ENCODE measurements at places on chromosomes 2 and 18.

DNA sequence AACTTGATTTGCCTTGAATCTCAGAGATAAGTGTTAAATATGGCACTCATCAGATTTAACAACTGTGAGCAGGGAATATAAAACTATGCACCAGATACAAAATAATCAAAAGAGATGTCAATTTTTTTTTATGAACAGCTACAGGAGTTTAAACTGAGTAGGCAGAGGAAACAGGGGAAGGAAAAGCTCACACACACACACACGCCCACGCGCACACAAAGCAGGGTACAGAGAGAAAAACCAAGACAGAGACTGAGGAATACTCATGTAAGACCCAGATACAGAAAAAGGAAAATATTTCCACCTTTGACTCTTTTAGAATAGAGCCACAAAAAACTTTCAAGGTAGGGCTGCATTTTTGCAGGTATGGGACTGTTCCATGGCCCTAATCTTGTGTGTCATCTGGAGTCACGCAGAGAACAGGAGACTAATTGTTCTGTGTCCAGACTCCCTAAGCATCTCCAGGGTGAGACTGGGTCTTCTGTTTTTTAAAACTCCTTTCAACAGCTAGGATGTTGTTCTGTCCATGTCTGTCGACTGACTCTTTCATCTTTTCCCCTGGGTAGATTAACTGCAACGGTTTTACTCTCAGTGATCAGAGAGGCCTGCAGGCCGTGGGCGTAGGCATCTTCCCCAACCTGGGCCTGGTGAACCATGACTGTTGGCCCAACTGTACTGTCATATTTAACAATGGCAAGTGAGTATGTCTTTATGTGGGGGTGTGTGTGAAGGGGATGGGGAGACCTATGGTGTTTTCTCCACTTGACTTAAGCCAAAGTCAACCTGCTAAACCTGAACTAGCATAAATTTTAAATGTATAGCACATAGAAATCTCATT is 23.0 kb downstream of the SMYD1 start:
- H3K36me3 ChIP-seq: no peaks in the 10 kb centered on the region
- H3K4me3 ChIP-seq: no peak overlapping the region
- peaks cover 11% of the 10 kb centered on the region for H3K4me1 ChIP-seq
- H3K27me3 ChIP-seq: no peaks in the 10 kb centered on the region

- H3K4me1 ChIP-seq: no peaks in the 10 kb centered on the region
- H3K27ac ChIP-seq: no peak overlapping the region
- H3K27me3 ChIP-seq: peaks cover 14% of the 10 kb centered on the region
- no peak for DNase-seq
- no peaks in the 10 kb centered on the region for H3K36me3 ChIP-seq
These were observed 93.7 kb upstream of the KLHL29 start for GRCh38 chr2:23291239-23291638.

- peaks cover 41% of the 10 kb centered on the region for H3K4me1 ChIP-seq
- H3K4me3 ChIP-seq: peak overlapping the region; percentile 58
- H3K27ac ChIP-seq: peak overlapping the region; percentile 24
- no peaks in the 10 kb centered on the region for H3K36me3 ChIP-seq
- DNase-seq: peak; percentile 70
These were observed 158.4 kb downstream of the SETBP1 start for GRCh38 chr18:44838971-44839666.

GRCh38 chr2:12430407-12431133 is 286.2 kb upstream of the TRIB2 start:
- no peaks in the 10 kb centered on the region for H3K27me3 ChIP-seq
- peak overlapping the region; percentile 65 for H3K4me3 ChIP-seq
- DNase-seq: peak; percentile 58
- peaks cover 22% of the 10 kb centered on the region for H3K4me1 ChIP-seq

DNA sequence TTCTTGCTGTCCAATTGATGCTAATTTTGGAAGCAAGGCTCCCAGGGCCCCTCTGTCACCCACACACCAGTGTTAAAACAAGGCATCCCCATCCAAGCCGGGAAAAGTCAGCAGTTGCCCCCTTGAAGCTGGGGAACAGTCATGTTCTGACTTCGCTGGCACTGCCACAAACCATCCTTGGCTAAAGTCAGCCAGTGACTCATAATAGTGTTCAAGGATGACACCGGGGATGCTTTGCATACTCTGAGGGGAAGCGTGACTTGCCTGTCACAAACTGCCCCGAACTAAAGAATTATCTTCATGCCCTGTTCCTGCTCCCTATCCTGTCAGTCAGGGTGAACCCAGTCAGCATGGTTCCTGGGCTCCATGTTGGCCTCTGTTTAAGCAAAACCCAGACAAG is 37.0 kb downstream of the TGFA start:
- no peak overlapping the region for H3K27ac ChIP-seq
- H3K4me3 ChIP-seq: no peak overlapping the region
- H3K27me3 ChIP-seq: no peaks in the 10 kb centered on the region

GRCh38 chr2:229586746-229587705 is 127.3 kb downstream of the DNER start:
- no peaks in the 10 kb centered on the region for H3K36me3 ChIP-seq
- H3K27me3 ChIP-seq: peaks cover 5% of the 10 kb centered on the region
- no peak overlapping the region for H3K27ac ChIP-seq
- no peaks in the 10 kb centered on the region for H3K4me1 ChIP-seq
- H3K4me3 ChIP-seq: no peak overlapping the region

DNA sequence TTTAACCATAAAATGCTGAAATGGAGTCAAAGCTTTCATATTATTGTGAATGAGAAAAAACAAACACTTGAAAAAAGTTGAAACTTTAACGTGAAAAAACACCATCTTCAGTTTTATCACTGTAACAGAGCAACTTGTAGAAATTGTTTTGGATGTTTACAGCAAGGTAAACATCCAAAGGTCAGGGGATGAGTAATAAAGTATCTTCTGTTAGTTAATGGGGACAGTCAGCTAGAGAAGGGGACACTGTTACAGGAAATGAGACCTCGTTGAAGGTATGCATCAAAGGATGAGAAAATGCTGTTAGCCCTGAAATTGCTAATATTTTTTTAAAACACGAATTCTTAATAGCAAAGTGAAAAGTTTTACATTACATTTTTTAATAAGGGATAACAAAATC is 2.9 kb downstream of the RHBDD1 start:
- H3K4me1 ChIP-seq: peaks cover 55% of the 10 kb centered on the region
- no peak for DNase-seq
- no peaks in the 10 kb centered on the region for H3K27me3 ChIP-seq
- peaks cover 37% of the 10 kb centered on the region for H3K36me3 ChIP-seq
- H3K4me3 ChIP-seq: peak overlapping the region; percentile 94

DNA sequence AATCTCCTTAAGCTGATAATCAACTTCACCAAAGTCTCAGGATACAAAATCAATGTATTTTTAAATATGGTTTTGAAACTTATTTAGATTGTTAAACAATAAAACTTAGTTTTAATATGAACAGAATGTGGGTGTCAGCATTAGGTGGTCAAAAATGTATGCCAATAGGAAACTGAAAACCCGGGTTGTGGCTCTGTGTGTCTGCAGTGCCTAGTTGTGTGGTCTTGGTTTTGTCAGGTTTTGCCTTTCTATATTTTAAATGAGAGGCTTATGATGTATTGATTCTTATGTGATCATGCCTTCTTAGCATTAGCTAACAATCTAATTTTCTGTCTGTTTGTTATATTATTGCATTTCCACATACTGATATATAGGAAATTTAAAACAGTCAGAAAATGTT is 227.8 kb downstream of the ZNF407 start:
- no peaks in the 10 kb centered on the region for H3K27me3 ChIP-seq
- no peak for DNase-seq
- no peak overlapping the region for H3K27ac ChIP-seq
- no peak overlapping the region for H3K4me3 ChIP-seq
- peaks cover 4% of the 10 kb centered on the region for H3K36me3 ChIP-seq

GRCh38 chr2:25374411-25374810 is 32.7 kb upstream of the DNMT3A start:
- H3K4me1 ChIP-seq: peaks cover 27% of the 10 kb centered on the region
- DNase-seq: no peak

DNA sequence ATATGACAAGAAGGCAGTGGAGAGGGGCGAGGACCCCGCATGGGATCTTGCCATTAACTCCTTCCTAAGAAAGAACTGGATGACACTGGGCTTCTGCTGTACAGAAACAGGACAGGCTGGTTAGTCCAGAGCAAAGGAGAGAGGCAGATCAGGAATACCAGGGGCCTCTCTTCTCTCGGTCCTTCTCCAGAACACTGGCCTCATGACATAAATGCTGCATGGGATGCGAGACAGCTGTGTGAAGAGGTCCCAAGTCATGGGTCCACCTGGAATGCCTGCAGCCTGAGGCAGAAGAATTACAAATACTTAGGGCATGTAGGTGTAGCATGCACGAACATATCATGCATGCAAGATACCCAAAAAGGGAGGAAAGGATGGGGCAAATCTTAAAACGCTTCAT is 9.1 kb downstream of the MBOAT2 start:
- DNase-seq: no peak
- no peaks in the 10 kb centered on the region for H3K36me3 ChIP-seq
- no peak overlapping the region for H3K4me3 ChIP-seq
- peaks cover 31% of the 10 kb centered on the region for H3K27me3 ChIP-seq

GRCh38 chr2:108612514-108613183 is 78.4 kb downstream of the LIMS1 start:
- no peaks in the 10 kb centered on the region for H3K27me3 ChIP-seq
- peak; percentile 73 for DNase-seq
- H3K4me3 ChIP-seq: peak overlapping the region; percentile 68
- peaks cover 7% of the 10 kb centered on the region for H3K36me3 ChIP-seq
- peaks cover 71% of the 10 kb centered on the region for H3K4me1 ChIP-seq

DNA sequence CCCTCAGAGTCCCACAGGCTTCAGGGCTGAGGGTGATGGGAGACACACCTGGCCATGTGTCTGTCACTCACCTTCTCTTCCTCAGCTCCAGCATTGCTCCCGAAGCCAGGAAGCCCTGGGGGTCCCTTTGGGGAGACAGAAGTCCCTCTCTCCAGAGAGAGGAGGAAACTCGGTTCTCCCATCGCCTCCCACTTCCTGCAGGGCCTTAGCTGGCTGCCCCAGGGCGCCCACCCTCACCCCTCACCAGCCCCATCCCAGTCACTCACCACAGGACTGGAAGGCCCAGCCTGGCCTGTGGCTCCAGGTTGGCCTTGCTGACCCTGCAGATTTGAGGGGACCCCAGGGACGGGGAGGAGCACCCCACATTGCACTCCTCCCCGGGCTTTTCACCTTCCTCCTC is 2.7 kb upstream of the RAB6D start:
- H3K4me3 ChIP-seq: no peak overlapping the region
- peaks cover 2% of the 10 kb centered on the region for H3K36me3 ChIP-seq
- peaks cover 8% of the 10 kb centered on the region for H3K4me1 ChIP-seq
- no peak for DNase-seq
- H3K27ac ChIP-seq: no peak overlapping the region

DNA sequence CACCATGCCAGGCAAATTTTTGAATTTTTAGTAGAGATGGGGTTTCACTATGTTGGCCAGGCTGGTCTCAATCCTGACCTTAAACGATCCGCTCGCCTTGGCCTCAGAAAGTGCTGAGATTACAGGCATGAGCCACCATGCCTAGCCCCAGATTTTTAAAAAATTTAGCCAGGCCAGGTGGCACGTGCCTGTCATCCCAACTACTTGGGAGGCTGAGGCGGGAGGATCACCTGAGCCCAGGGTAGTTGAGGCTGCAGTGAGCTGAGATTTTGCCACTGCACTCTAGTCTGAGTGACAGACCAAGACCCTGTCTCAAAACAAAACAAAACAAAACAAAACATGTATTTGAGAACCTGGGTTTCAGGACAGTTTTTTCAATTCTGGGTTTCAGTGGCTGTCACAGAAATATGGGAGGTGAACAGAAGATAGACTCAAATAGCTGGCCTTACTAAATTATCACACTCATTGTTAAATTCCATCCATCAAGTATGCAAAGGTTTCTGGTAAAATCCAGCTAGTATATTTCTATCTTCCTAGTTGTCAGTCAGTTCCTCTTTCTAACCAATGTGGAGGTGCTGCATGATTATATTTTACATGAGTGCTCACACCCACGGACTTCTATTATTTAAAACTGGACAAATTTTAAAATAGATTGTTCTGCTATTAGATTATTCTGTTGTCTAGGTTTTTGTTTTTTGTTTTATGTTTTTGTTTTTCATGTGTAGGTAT is 5.4 kb downstream of the ALPG start:
- H3K4me3 ChIP-seq: no peak overlapping the region
- no peaks in the 10 kb centered on the region for H3K36me3 ChIP-seq
- H3K27me3 ChIP-seq: peaks cover 39% of the 10 kb centered on the region
- H3K27ac ChIP-seq: no peak overlapping the region
- H3K4me1 ChIP-seq: peaks cover 7% of the 10 kb centered on the region

DNA sequence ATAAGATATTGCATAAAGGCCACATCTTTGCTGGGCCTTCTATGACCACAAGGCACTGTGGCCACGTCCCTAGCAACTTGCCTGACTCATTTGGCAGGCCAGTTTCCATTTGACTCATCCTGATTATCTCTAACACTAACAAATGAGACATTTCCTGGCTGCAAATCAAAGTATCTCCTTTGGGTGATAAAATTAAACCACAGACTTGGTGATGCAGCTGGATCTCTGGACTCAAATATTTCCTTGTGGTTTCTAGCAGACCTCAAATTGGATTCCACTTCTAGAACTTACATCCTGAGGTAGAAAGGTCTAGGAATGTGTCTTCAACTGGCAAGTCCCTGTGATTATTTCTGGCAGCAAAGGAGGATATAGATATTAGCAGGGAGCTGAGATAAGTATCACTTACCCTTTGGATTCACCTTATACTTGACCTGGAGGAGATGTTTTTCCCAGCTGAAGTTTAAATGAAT is 167.9 kb upstream of the NXPH2 start:
- no peaks in the 10 kb centered on the region for H3K4me1 ChIP-seq
- no peak overlapping the region for H3K4me3 ChIP-seq
- DNase-seq: no peak
- H3K27ac ChIP-seq: no peak overlapping the region
- no peaks in the 10 kb centered on the region for H3K27me3 ChIP-seq

DNA sequence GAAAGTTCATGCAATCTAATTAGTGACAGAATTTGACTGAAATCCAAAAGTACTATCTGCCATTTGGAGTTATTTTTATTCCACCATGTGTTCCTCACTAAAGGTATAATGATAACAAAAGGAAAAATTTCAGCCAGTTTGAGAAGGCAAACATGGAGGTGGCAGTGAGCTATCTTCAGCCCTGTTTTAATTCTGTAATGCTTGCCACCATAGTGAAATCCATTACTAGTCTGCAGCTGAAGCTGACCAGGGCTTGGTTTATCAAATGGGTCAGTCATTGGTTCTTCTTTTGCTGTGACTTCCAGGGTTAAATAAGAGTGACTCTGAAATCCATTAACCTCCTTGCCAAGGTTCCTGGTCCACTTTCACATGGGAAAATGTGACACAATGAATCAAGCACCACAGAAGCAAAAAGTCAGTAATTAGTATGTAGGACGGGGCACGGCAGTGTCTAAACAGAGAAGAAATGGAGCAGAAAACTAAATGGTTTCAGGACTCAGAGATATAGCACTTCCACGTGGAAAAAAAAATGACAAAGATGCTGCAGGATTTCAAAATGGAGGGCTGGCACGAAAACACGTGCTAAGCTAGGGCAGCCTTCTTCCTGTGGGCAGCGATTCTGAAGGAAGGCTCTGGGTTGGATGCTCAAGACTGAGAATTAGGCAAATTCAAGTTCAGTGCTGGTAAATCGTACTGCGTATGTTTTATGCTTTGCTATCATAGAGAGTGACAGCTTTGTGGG is 87.2 kb downstream of the EPHA4 start:
- no peaks in the 10 kb centered on the region for H3K36me3 ChIP-seq
- H3K4me3 ChIP-seq: no peak overlapping the region
- no peak overlapping the region for H3K27ac ChIP-seq
- peaks cover 10% of the 10 kb centered on the region for H3K27me3 ChIP-seq
- no peak for DNase-seq
